ENCODE measurements at places on chromosomes 1 and 21. TPM values are rescaled to one million over a fixed set of nuclear protein-coding genes. Genes with fewer than 3 reads are reported as not detected.
A peak's percentile ranks its signal among the peaks of the same experiment; 100 is the strongest.

Gene CNIH3
- 1.4 TPM for total RNA-seq

Gene OR2C3
- not detected for total RNA-seq

GRCh38 chr1:39105061-39105840 lies 79.1 kb downstream of the NDUFS5 start:
- peak; percentile 88 for DNase-seq

DNA sequence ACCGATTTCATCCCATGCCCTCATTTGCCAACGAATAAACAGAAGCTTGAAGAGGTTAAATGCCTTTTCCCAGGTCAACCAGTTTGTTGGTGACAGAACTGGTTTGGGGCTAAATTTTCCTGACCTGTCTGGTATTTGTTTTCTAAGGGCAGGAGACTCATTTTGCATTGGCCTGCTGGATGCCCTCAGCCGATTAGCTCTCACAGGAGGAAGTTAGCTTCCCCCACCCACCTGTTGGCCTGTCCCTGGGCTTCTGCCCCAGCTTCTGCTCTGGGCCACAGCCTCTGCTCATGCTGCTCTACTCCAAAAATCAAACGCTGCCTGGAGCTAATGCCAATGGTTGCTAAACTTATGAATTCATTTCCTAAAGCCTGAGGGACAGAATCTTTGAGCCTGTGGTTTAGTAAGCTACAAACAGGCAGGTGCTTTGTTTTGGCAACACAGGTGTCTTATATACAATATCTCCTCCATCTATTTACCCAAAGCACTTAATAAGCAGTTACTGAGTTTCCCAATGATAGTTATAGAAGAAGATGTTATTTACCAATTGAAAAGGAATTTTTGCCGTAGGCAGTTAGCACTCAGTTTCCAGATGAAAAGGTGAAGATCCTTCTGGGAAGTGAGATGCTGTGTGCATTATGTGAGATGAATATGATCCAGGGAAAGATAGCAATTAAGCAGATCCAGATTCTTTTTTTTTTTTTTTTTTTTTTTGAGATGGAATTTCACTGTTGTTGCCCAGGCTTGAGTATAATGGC lies 82.3 kb downstream of the TM2D1 start:
- DNase-seq = no peak

GRCh38 chr1:29856340-29857114 lies 620.2 kb downstream of the PTPRU start:
- no peak for DNase-seq

- no peak for DNase-seq
These were observed 18.0 kb downstream of the KIAA0319L start for GRCh38 chr1:35539073-35539823.

DNA sequence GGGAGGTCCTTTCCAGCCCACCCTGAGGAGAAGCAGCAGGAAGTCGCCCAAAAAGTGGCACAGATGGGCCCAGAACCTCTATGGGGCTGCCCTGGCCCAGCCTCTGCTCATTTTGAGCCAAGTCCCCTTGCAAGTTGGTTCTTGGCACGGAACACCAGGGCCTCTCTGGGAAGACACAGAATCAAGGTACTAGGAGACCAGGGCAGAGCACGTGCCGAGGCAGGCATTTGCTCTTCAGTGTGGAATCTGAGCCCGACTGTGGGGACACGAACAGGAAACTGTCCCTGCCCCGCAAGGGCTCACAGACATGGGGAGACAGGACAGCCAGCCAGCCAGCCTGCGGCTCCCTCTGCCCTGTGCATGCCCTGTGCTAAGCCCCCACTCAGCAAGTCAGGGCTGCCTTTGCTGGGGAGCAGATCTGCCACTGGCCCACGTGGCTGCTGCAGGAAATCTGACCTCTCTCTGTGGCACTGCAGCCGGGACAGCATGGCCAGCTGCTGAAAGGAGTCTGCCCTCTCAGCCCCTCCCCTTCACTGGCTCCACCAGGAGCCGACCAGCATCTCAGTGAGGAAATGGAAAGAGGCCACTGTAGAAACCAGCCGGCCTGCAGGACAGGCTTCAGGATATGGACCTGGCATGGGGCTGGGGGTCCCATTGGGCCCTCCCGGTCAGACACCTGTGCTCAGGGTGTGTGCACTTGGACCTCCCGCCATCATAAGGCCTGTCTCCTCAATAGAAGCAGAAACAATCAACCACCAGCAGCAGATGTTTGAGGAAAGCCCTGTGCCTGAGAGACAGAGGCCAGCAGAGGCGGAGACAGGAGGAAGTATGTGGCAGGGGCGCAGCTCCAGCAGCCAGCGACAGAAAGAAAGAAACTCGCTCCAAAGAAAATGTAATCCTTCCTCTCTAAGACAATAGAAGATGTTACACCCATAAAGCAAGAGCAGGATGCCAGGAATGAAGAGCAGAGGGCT lies 3.7 kb downstream of the ARHGEF16 start:
- peak; percentile 73 for DNase-seq

- DNase-seq = no peak
These were observed 20.5 kb upstream of the LPAR3 start for GRCh38 chr1:84913555-84913892.

- DNase-seq = no peak
These were observed 119.4 kb downstream of the MAST2 start for GRCh38 chr1:45922813-45923212.
